ENCODE measurements at places on chromosomes 16 and 17.
A peak's percentile ranks its signal among the peaks of the same experiment; 100 is the strongest.

DNA sequence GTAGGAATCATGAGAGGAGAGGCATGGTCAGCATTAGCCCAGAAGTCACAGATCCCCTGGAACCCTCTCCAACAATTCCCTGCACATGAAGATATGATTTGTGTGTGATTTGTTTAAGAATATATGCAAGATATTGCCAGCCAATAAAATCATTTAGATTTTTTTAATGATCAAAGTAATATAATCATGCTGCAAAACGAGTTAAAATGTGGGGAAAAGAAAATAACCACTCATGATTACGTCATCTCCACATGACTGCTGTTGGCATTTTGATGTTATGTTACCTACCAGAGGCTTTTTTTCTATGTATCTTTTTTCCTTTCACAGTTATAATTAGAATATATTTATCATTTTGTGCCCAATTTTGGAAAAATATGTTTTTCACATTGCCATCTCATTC, 22.4 kb downstream of the SLC35G3 start:
- DNase-seq: no peak

DNA sequence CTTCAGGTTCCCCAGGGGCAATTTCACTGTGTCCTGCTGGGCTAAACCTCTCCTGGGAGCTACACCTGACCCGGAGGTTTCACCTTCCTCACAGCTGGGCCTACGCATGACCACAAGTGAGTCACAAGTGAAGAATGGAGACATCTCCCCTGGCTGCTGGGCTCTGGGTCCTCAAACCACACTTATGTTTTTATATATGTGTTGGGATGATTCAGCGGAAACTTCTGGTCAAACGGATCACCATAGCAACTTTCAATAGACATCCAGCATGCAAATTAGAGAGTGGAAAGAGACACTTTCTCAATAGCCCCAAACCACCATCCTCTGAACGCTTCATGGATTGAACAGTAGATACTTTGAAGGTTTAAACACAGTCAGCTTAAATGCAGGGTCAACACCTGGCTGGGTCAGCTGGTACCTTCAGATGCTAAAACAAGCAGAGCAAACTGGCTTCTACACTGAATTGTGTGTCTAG, 28.0 kb upstream of the MAF start:
- no peak for DNase-seq

GRCh38 chr16:22664132-22664531, 149.8 kb upstream of the HS3ST2 start:
- no peak for DNase-seq

DNA sequence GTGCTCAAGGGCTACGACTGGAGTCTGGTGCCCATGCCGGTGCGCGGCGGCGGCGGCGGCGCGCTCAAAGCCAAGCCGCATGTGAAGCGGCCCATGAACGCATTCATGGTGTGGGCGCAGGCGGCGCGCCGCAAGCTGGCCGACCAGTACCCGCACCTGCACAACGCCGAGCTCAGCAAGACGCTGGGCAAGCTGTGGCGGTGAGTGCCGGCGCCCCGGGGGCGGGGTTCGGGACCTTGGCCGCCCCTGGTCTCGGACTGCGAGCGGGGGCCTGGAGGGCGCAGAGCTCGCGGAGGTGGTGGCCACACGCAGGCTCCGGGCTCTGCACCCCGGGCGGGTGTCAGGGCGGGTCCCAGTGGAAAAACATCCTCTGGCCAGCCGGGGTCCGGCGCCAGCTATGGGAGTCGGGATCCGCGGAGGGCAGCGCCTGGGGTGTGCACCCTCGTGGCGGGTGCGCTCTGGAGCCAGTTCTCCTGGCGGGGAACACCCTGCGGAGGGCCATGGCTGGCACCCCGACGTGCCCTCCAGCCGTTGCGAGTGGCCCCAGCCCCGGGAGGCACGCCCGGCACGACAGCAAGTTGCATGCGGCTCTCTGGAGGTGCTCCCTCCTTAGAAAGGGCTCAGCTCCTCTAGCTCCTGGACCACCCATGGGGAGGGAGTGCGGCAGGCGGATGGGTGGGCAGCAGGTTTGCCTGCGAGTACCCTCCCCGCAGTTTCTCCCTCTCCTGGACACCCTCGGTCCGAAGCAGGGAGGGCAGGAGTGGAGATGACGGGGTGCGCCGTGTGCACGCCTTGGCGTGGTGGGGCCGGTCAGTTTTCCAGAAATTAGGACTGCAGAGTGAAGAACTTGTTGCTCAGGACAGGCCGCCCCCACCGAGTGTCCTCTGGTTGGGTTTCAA, 824 bp downstream of the SOX8 start:
- no peak for DNase-seq

- no peak for DNase-seq
Measured at GRCh38 chr17:59790910-59791309, 83.5 kb downstream of the VMP1 start.

DNA sequence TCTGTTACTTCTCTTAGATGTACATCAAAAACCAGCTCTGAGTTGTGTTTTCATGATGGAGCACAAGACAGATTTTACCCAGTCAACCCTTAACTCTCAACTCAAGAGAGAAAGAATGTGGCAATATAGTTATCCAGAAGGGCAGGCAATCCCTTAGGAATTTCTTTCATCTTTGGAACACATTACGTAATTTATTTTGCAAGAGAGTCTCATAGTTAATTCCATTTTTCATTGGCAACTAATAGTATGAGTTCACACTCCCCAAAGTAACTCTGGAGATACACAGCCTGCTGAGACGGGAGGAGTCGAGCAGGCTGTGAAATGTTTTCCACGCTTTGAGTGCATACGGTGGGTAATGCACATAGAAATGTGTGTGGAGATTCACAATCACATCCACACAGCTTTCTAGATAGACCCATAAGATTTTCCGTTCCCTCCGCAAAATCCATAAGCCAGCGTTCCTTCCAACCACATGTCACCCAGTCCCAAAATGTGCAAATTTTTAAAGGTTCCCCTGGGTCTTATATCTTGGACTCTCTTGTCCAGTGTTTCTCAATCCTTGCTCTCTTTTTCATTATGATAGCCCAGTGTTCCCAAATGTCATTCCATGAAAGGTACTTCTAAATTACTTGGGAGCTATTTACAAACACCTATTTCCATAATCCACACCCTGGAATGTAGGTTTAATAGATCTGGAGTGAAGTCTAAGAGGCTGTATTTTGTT, 8.4 kb upstream of the CDRT4 start:
- no peak for DNase-seq

GRCh38 chr17:52105591-52105990, 52.9 kb downstream of the CA10 start:
- DNase-seq: no peak

GRCh38 chr17:70109497-70109896, 34.5 kb downstream of the KCNJ16 start:
- DNase-seq: no peak

- no peak for DNase-seq
Measured at GRCh38 chr16:6964679-6965078, 368.0 kb upstream of the RBFOX1 start.

GRCh38 chr17:2701161-2701995, 10.2 kb downstream of the CLUH start:
- no peak for DNase-seq

DNA sequence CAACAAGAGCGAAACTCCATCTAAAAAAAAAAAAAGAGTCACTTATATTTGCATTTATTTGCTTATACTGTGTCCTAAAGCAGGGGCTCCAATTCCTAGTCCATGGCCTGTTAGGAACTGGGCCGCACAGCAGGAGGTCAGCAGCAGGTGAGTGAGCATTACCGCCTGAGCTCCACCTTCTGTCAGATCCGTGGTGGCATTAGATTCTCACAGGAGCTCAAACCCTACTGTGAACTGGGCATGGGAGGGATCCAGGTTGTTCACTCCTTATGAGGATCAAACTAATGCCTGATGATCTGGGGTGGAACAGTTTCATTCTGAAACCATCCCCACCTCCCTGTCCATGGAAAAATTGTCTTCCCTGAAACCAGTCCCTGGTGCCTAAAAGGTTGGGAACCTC, 24.9 kb downstream of the ITGB3 start:
- DNase-seq: no peak

- DNase-seq: no peak
Measured at GRCh38 chr17:81008140-81008539, 16.5 kb downstream of the CHMP6 start.

GRCh38 chr17:2181206-2181896, 122.2 kb downstream of the SMG6 start:
- DNase-seq: no peak

DNA sequence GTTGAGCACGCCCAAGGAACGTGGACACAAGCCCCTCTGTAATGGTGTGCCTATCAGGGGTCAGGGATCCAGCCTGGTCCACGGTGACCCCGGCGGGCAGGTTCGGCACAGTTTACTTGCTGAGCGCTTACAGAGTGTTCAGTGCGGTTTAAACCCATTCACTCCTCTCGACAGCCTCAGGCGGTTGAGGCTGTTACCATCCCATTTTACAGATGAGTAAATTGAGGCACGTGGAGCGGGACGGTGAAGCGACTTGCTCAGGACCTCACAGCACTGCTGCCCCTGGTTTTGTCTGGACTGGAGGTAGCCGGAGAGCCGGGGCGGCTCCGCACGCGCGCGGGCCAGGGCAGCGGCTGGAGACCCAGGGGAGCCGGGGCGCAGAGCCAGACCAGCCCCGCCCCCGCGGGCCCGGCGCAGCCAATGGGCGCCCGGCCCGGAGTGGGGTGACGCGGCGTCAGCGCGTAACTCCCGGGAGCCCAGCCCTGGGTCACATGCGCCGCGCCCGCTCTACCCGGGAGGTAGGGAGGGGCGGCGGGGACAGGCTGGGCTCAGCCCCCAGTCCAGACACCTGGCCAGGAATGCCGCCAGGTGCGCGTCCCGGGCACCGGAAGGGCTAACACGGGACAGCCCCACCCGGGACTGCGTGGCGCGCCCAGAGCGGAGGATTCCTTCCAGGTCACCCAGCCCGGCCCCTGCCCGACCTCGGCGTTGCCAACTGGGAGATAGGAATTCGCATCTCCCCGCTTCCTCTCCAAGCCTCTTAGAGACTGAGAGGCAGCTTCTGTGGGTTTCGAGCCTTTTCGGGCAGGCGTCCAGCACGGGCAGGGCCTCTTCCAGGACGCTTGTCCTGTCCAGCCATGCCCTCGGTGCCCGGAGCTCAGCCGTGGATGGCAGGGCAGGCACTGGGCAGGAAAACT, 3.3 kb upstream of the SREBF1 start:
- DNase-seq: peak; percentile 95

DNA sequence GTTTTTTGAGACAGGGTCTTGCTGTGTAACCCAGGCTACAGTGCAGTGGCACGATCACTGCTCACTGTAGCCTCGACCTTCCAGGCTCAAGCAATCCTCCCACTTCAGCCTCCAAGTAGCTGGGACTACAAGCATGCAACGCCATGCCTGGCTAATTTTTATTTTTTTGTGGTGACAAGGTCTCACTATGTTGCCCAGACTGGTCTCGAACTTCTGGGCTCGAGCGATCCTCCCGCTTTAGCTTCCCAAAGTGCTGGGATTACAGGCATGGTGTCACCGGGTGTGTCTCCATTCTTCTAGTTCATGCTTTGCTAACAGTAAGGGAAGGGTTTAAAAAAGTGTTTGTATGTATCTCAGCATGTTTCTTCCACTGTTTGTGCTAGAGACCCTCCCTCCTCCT, 101.8 kb downstream of the HIC1 start:
- DNase-seq: no peak

- no peak for DNase-seq
Measured at GRCh38 chr17:68432086-68432864, 25.0 kb downstream of the WIPI1 start.

- no peak for DNase-seq
Measured at GRCh38 chr17:80931421-80932265, 60.0 kb upstream of the CHMP6 start.

DNA sequence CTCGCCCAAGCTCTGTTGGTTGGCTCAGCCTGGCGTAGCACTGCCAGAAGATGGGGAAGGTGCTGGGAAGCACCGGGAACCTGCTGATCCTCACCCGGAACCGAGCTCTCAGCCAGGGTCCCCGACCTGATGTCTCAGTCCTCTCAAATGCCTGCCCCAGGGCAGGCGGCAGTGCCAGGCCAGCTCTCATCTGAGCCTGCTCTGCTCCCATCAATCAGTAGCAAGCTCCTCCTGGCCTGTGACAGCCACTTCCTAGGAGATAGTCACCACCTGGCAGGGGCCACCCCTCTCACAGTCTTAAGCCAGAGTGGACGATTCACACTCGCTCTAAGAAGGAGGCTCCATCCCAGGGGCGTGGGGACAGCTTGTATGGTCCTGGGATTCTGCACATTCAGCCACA, 62.0 kb downstream of the ENGASE start:
- DNase-seq: no peak

DNA sequence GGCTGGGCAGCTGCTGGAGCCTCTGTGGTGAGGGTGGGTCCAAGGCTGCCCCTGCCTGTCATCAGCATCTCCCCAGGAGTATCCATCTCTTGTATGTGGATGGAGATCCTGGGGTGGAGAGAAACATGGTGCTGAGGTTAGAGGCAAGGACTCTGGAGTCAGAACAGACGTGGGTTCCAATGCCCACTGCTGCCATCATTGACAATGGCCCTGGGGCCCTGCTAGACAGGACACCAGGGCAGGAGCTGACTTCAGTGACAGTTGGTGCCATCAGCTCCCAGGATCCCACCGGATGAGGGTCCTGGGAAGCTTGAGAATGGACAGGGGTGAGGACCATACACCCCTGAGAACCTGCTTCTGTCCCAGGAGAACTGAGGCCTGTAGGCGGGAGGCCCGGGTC, 15.6 kb downstream of the MYLK3 start:
- no peak for DNase-seq

GRCh38 chr17:54736573-54736972, 164.1 kb upstream of the TOM1L1 start:
- DNase-seq: no peak

GRCh38 chr17:337866-338265, 14.7 kb downstream of the RPH3AL start:
- no peak for DNase-seq

Data from NCI-H1105 (cell line).